ENCODE measurements at places on chromosomes 5 and 9. TPM values are rescaled to one million over a fixed set of nuclear protein-coding genes. Genes with fewer than 3 reads are reported as not detected.

TEX10 gene
- total RNA-seq = 7.9 TPM

TMEM171 gene
- total RNA-seq = 0.21 TPM

NR2F1 gene
- 41.8 TPM for total RNA-seq

SPINK5 gene
- total RNA-seq = 0.18 TPM

OR1Q1 gene
- not detected for total RNA-seq

IL9 gene
- total RNA-seq = not detected

N4BP3 gene
- total RNA-seq = 1.5 TPM

CTXN3 gene
- total RNA-seq = not detected

PFN3 gene
- not detected for total RNA-seq

IL4 gene
- total RNA-seq = not detected

ELOVL7 gene
- total RNA-seq = 1.4 TPM

SLC4A9 gene
- total RNA-seq = 0.09 TPM

PGM5 gene
- 276 TPM for total RNA-seq

IFNA21 gene
- not detected for total RNA-seq

GPX3 gene
- 1,220 TPM for total RNA-seq

SEPTIN8 gene
- 29.4 TPM for total RNA-seq

PCDHB16 gene
- 3.1 TPM for total RNA-seq

ZNF474 gene
- total RNA-seq = 0.16 TPM

PRDM9 gene
- total RNA-seq = not detected

CDX1 gene
- not detected for total RNA-seq

THOC3 gene
- total RNA-seq = 7.9 TPM

LCN9 gene
- not detected for total RNA-seq

PDE4D gene
- total RNA-seq = 33.8 TPM

EPB41L4B gene
- 21.6 TPM for total RNA-seq

CYLC2 gene
- not detected for total RNA-seq

PCDHA9 gene
- total RNA-seq = 0.03 TPM

SLC1A3 gene
- 66.6 TPM for total RNA-seq

PCA3 gene
- total RNA-seq = not detected

ZNF454 gene
- 2.2 TPM for total RNA-seq

WNT8A gene
- not detected for total RNA-seq

C9 gene
- total RNA-seq = not detected
